ENCODE measurements at places on chromosomes 12 and 14.

- DNase-seq, result no peak
Measured at GRCh38 chr14:78737601-78738000, 567.4 kb downstream of the NRXN3 start.

DNA sequence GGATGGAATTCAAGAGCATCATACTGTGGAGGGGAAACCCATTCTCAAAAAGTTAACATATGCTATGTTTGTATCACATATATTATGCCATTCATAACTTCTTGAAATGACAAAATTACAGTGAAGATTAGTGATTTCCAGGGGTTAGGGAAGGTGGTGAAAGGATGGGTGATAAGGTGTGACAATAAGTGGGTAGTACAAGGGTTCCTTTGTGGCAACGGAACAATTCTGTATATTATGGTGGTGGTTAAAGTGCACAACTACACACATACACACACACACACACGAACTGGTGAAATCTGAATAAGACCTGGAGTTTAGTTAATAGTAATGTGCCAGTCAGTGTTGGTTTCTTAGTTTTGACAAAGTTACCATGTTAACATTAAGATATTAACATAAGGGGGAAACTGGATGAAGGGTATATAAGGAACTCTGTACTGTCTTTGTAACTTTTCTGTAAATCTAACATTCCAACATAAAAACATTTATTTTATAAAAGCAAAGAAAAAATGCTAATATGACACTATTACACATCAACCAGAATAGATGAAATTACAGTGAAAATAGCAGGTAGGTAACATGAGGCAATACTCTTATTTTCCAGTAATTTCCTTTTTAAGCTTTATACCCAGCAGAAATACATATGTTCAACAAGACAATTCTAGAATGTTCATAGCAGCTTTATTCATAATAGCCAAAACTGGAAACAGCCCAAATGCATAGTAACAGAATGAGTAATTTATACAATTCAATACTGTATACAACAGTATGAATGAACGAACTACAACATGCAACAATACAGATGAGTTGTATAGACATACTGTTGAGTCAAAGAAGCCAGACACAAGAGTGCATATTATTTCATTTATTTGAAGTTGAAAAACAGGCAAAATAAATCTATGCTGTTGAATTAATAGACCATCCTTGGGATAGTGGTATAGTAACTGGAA, 44.0 kb upstream of the OR5AU1 start:
- DNase-seq, result no peak

- no peak for DNase-seq
Measured at GRCh38 chr12:13061377-13061776, 17.2 kb downstream of the FAM234B start.

DNA sequence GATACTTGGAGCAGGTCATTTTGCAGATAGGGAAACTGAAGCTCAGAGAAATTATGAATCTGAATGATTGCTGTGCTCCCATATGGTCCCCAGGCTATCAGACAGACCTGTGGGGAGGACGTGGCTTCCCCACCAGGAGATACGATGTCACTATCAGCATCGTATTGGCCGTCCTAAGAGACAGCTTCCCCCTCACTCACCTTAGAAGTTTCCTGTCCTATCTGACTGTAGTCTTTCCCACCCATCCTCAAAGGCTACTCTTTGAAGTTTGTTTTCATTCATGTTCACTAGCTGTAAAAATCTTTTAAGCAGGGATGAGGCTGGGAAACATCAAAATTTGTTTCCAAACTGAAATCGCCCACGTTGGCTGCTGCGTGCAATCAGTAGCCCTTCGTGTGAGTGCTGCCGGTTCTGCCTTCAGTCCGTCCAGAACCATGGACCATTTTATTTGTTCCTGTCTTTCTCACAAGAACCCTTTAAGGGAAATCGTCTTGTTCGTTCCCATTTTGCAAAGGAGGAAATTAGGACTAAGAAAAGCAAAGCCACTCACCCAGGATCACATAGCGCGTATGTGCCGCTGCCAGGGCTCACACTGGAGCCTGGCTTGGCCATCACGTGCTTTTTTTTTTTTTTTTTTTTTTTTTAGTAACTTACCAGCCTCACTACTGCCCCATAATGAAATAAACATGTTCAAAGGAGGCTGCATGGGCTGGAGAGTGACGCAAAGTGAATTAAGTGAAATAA, 1.0 kb upstream of the KDM2B start:
- no peak for DNase-seq

- DNase-seq, result peak; percentile 63
Measured at GRCh38 chr14:35365130-35366055, 39.2 kb downstream of the NFKBIA start.

GRCh38 chr12:108080363-108080762, 48.7 kb upstream of the WSCD2 start:
- DNase-seq, result no peak

- no peak for DNase-seq
Measured at GRCh38 chr14:100374876-100375265, 51.7 kb downstream of the SLC25A47 start.

- DNase-seq, result no peak
Measured at GRCh38 chr12:111454311-111454710, 48.6 kb downstream of the SH2B3 start.

GRCh38 chr12:76450690-76451089, 102.5 kb upstream of the BBS10 start:
- no peak for DNase-seq

DNA sequence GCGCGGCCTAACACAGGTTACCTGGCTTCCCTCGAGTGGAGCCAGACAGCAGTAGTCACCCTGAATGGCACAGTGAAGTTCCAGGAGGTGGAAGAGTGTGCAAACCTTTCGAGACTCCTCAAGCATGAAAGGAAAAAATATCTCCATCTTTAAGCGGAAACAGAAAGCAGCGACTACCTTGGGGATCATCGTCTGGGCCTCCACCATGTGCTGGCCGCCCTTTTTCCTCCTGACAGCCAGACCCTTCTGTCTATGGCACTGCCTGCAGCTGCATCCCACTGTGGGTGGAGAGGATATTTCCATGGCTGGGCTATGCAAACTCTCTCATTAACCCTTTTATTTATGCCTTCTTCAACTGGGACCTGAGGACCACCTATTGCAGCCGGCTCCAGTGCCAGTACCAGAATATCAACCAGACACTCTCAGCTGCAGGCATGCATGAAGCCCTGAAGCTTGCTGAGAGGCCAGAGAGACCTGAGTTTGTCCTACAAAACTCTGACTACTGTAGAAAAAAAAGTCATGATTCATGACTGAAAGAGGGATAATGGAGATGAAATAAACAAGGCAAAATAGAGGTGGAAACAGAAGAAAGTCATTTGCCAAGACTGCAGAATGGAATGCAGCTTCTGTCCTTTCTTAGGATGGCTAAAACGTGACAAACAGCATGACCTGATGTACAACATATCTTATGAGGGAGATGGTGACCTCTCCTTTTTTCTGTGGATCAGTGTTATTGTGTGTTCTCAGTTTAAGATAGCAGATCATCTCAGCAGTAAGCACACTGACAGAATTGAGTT, 2.4 kb upstream of the HEBP1 start:
- no peak for DNase-seq

GRCh38 chr14:61406675-61407074, 85.3 kb downstream of the PRKCH start:
- DNase-seq, result no peak

- peak; percentile 61 for DNase-seq
Measured at GRCh38 chr14:76133103-76133502, 18.6 kb upstream of the GPATCH2L start.

DNA sequence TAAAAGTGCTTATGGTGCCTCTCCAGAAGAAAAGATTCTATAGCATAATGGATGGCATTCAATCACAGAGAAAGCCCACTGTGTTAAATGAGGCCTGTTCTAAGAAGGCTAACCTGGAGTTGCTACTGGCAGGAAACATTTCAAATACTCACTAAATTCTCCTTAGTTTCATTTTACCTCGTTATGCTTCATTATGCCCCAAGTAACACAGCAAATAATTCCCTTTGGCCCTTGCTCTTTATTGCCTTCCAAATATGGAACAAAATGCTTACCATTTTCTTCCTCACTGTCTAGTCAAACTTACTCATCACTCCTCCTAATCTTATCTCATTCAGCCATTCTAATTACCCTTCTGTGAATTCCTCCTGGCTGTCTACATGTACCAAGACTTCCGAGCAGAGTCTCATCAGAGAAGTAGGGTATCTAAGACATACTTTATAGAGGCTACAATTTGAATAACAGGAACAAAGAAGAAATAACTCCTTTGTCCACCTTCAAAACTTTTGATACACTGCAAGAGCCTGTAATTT, 292.1 kb upstream of the CLEC14A start:
- DNase-seq, result no peak

- DNase-seq, result no peak
Measured at GRCh38 chr14:75907756-75908359, 73.9 kb downstream of the TGFB3 start.

GRCh38 chr12:106369624-106370346, 12.2 kb downstream of the POLR3B start:
- no peak for DNase-seq

Measured in GM20000 (cell line).